ENCODE measurements at places on chromosomes 12 and 14.

DNA sequence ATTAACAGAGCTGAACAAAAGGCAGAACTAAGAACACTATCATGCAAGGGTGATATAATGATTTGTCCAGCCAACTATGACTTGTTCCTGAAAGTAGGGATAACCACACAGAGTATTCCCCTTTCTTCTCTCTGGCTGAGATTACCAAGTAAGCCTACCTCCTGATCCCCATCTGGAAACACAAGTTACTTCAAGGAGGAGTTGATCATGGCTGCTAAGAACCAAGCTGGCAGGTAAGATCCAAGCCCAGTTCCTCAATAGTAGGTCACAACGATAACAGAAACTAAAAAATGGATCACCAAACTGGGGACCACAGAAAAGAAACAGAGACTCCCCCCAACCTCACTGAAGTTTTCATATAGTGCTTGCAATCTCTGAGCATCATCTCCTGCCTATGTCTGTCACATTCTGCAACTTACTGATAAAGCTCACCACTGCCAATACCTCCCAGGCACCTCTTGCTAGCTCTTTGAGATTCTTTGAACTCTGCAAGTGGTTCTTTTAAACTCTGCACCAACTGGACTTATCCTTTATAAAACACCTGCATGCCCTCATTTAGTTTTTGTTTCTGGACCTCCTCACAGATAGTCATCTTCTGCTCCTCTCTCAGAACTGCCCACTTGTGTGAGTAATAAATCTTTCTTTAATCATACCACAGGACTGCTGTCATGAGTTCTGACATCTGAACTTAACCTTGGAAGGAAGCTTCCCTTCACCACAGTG, 76.6 kb downstream of the LRP6 start:
- DNase-seq = no peak

- DNase-seq = peak; percentile 49
These were observed 23.6 kb downstream of the TMEM30B start for GRCh38 chr14:61257469-61258057.

- no peak for DNase-seq
These were observed 462.2 kb upstream of the TMPO start for GRCh38 chr12:98053202-98053601.

DNA sequence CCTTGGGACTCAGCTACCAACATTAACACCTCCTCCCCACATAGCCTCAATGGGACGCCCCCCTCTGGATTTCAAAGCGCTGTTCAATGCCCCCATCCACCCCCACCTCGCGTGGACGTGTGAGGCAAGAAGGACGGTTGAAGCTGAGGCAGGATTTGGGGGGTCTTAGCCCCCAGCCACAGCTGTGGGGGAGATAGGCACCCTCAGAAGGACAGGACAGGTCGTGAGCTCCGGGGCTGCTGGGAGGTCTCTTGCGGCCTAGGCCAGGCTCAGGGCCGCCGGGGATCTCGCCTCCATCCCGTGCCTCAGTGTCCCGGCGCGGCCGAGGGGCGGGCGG, 8.3 kb upstream of the SP7 start:
- DNase-seq = no peak

Measured in NCI-H1092 (cell line).